ENCODE measurements at places on chromosomes 1 and 21.

DNA sequence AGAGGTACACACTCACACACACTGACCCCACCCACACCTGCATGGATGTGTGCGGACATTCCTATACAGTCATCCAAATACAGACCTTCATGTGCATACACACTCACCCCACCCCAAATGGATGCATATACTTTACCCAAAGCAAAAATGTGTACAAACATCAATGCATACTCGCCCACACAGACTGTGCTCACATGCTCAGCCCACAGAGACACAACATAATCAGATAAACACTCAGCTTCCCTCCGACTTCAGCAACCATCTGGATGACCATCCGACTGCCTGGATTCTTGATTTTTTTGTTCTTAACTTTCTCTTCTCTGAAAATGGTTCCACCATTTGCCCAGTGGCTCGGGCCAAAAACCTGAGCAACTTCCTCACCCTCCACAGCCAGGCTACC lies 24.4 kb upstream of the GJB5 start:
- no peak for DNase-seq

DNA sequence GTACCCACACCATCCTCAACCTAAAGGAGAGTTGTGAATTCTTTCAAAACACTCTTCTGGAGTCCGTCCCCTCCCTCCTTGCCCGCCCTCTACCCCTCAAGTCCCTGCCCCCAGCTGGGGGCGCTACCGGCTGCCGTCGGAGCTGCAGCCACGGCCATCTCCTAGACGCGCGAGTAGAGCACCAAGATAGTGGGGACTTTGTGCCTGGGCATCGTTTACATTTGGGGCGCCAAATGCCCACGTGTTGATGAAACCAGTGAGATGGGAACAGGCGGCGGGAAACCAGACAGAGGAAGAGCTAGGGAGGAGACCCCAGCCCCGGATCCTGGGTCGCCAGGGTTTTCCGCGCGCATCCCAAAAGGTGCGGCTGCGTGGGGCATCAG lies 638 bp upstream of the OLIG2 start:
- DNase-seq = no peak

- DNase-seq = no peak
These were observed 44.3 kb upstream of the TACSTD2 start for GRCh38 chr1:58621391-58621790.

- no peak for DNase-seq
These were observed 17.7 kb upstream of the C1orf87 start for GRCh38 chr1:60091195-60091715.

DNA sequence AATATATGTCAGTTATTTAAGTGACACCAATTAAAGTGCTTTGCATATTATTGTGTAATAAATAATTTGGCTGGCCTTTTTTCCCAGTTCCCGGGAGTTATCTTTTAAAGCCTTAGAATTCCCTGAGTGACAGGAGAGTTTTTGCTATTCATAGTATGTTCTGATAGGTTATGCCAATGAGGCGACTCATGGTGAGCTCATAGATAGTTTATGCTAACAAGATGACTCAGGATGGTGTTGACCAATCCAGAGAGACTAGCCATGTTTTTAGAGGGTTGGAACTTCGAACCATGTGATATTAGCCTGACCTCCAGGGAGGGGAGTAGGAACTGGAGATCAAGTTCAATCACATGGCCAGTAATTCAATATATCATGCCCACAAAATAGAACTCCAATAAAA lies 310.8 kb downstream of the USP25 start:
- DNase-seq = no peak
